ENCODE measurements at places on chromosomes 7 and 10.

GRCh38 chr10:96387601-96388000 is 28.8 kb upstream of the OPALIN start:
- no peak for DNase-seq

DNA sequence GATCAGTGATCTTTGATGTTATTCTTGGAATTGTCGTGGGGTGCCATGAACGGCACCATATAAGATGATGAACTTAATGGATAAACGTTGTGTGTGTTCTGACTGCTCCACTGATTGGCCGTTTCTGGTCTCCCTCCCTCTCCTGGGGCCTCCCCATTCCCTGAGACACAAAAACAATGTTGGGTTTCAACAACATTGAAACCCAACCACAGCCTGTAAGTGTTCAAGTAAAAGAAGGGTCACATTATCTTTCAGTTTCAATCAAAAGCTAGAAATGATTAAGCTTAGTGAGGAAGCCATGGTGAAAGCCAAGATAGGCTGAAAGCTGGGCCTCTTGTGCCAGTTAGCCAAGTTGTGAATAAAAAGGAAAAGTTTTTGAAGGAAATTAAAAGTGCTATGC is 19.5 kb downstream of the EN2 start:
- DNase-seq, result no peak

- DNase-seq, result no peak
These were observed 118.9 kb upstream of the NRP1 start for GRCh38 chr10:33453081-33454025.

DNA sequence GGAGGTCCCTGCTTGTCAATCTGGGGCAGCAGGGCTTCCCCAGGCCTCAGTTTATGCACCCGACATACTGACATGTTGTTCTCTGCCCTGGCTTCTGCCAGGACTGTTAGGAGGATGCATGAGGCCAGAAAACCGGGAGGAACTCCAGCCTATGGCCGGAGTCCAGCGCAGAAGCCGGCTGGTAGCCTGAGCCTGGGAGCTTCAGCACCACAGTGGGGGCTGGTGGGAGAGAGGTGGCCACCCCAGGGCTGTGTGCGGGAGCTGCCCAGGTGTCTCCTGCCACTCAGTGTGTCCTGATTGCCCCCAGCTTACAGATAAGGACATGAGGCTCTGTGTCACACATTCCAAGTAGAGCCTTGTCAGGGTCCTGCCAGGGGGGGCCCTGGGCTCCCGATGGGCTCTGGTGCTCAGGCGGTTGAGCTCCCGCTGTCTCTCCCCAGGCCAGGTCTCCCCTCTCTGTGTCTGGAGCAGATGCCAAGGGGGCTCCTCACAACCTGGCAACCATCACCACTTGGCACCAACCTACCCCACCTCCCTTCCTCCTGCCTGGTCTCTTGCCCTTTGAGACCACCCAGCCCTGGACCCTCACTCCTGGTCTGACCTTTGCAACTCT is 32.3 kb downstream of the PPIF start:
- peak; percentile 41 for DNase-seq

GRCh38 chr10:97907211-97907610 is 57.6 kb downstream of the GOLGA7B start:
- no peak for DNase-seq

- no peak for DNase-seq
These were observed 746 bp downstream of the ARL5B start for GRCh38 chr10:18659819-18660535.

DNA sequence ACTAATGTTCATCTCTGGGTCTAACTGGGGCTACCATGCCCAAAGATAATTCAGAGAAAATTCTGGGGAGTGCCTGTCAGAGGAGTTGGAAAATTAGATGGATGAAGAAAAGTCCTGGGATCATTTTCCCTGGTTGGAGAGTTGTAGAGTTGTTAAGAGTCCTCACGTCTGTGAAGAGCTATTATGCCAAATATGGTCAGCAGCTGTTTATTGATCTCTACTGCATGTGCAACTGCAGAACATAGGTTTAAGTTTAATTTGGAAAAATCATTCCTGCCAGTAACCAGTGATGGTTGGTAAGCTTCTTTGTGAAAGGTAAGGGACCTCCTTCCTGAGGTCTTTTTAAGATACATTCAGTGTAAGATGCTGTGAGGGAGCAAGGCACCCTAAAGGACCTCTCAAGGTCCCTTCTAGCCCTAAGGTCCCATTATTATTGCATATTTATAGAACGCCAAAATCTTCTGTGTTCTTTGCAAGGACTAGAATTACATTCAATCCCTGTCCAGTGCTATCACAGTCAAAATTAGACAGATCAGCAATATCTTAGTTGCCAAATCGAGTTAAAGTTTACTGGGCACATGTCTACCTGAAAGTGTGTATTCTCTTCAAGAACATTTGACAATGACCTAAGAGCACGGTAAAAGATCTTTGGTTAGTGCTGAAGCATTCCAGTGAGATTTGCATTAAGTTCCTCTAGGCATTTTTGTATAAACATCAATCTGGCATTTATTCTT is 62.7 kb downstream of the VTI1A start:
- no peak for DNase-seq

DNA sequence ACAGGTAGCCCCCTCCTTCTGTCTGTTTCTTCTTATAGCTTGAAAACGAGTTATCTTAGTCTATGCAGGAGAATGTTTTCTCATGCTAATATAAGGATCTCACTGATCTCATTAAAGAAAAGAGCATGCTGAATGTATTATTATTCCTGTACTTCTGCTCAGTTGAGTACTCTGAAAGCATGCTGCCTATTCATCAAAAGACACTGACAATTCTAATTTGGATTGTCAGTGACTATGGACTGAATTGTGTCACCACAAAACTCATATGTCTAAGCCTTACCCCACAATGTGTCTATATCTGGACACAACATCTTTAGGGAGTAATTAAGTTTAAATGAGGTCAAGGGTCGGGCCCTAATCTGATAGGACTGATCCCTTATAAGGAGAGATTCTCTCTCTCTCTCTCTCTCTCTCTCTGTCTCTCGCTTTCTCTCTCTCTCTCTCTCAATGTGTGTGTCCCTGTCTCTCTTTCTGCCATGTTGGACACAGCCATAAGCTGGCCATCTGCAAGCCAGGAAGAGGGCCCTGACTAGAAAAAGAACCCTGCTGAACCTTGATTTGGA is 98.4 kb downstream of the GNAT3 start:
- DNase-seq, result no peak

- DNase-seq, result no peak
These were observed 42.0 kb upstream of the ZMIZ1 start for GRCh38 chr10:79026806-79027146.

- no peak for DNase-seq
These were observed 345.5 kb downstream of the FGFR2 start for GRCh38 chr10:121252756-121253155.

- DNase-seq, result no peak
These were observed 32.4 kb downstream of the CTNNA3 start for GRCh38 chr10:67663449-67664087.

DNA sequence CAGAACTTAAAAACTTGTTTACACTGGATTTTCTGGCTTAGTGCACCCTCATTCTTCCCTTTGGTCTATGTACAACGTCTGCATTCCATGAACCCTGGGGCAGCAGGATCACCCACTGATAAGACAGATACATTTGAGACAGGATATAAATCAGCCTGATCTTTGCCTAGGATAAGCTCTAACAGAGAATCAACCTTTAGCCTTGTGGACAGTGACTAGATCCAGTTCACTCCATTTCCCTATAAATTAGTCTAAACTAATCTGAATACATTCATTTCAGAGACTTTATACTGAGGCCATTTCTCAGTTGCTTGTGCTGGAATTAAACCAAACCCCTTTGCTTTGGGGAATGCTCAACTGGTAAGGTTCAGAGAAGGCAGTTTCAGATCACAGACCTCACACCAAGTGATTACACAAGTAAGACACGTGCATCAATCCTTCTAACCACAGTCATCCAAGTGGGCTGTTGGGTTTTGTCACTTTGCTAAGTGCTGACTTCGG is 639.8 kb upstream of the FZD8 start:
- DNase-seq, result no peak

GRCh38 chr7:80634505-80634904 is 3.9 kb upstream of the CD36 start:
- no peak for DNase-seq

DNA sequence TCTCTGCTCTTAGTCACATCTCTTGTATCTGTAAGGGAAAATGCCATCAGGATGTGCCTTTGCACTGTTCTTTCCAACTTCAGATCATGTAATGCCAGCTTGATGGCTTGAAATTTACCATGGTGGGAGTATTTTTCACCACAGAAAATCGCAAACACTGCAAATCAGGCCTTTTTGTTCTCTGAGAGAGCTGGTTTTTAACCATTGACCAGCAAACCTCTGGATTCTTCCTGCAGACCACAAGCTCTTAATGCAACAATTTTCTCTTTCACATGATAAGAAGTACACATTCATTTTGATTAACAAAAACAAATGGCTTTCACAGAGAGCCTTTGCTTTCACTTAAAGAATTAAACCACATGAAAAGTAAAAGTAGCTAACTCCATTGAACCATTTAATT is 145.4 kb upstream of the NEBL start:
- no peak for DNase-seq

DNA sequence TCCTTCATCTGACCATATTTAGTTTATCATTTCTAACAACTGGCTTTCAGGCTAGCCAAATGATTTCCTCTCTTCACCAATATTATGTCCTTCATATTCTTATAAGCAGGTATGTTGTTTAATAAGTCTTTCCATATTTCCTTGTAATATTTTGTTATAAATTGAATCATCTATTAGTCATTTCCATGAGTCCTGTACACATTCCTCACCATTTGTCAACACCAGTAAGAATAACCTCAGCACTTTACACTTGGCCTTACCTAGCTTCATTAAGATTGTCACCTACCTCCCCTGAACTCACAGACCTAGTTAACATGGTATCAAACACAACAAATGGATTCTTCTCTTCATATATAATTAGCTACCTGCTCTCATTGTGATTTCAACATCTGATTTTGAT is 282.3 kb downstream of the SEMA3D start:
- no peak for DNase-seq

GRCh38 chr10:97573672-97574071 is 1.1 kb downstream of the ANKRD2 start:
- no peak for DNase-seq

GRCh38 chr7:80131675-80132435 is 2.8 kb upstream of the GNAI1 start:
- no peak for DNase-seq

DNA sequence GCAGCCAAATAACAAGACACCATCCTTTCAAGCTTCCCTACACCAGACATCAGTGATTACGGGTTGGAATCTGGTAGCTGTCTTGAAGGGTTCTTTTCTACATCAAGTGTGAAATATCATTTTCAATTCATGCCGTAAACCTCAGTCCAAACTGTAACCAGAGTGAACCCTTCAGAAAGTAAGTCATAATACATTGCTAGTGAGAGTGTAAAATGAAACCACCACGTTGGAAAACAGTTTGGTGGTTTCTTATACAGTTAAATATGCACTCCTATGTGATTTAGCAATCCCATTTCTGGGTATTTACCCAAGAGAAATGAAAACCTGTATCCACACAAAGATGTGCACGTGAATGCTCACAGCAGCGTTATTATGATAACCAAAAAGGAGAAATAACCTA is 25.6 kb upstream of the ZC3HAV1L start:
- DNase-seq, result no peak

- DNase-seq, result no peak
These were observed 326.3 kb upstream of the DGKB start for GRCh38 chr7:15228831-15229230.

GRCh38 chr7:36116347-36117202 is 36.5 kb upstream of the EEPD1 start:
- DNase-seq, result no peak

DNA sequence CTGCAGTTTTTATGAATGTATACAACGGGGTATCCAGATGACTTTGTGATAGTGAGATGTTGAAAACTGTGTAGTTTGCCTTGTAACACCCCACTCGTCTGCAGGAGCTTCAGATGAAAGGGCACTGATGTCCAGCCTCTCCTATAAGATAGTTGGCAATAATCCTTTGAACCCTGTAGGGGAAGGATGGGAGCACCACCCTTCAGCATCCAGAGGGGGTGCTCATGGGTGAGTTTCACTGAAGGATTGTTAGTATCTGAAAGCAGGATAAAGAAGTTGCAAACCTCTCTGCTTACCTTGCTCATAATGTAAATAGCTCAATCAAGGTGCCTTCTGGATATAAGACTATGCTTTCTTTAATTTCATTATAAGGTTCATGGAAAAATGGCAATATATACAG is 201.5 kb downstream of the TMEM178B start:
- no peak for DNase-seq

GRCh38 chr7:125390981-125391380 is 461.4 kb upstream of the POT1 start:
- no peak for DNase-seq

GRCh38 chr10:48708144-48708543 is 23.5 kb downstream of the WDFY4 start:
- DNase-seq, result no peak

DNA sequence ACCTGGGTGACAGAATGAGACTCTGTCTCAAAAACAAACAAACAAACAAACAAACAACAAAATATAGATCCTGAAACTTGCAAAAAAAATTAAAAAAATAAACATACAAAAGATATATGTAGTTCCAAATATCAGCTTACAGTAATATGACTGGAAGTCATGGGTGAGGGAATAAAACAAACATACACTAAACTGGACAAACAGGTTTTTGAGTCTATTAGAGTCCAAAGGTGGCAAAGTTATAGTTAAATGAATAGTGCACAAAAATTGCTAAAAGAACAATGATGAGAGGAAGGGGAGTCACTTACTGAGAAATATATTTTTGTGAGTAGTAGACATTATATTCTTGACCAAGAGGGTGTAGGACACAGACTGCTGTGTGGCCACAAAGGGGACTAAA is 16.7 kb upstream of the RSBN1L start:
- DNase-seq, result no peak

- DNase-seq, result no peak
These were observed 94.8 kb downstream of the AUTS2 start for GRCh38 chr7:69693042-69693441.

- DNase-seq, result no peak
These were observed 504.3 kb upstream of the NRP1 start for GRCh38 chr10:33838731-33839130.

DNA sequence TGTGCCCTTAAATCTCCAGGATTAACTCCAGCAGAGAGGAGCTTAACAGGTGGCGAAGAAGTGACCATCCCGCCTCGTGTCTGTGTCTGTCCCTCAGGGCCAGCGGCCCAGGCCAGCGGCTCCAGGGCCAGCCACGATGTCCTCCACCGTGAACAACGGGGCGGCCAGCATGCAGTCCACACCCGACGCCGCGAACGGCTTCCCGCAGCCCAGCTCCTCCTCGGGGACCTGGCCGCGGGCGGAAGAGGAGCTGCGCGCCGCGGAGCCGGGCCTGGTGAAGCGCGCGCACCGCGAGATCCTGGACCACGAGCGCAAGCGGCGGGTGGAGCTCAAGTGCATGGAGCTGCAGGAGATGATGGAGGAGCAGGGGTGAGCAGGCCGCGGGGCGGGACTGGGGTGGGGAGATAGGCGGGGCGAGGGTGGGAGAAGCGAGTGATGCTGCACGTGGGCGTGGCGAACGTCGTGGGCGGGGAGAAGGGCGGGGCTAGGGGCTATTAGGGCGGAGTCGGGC is 33.3 kb downstream of the SRRM3 start:
- peak; percentile 75 for DNase-seq

GRCh38 chr10:3838460-3839437 is 53.7 kb upstream of the KLF6 start:
- no peak for DNase-seq

Data from lower lobe of right lung (tissue), 2 donors.